Right renal pelvis (tissue), 4 donors: ENCODE measurements at places on chromosomes 2 and 18.

DNA sequence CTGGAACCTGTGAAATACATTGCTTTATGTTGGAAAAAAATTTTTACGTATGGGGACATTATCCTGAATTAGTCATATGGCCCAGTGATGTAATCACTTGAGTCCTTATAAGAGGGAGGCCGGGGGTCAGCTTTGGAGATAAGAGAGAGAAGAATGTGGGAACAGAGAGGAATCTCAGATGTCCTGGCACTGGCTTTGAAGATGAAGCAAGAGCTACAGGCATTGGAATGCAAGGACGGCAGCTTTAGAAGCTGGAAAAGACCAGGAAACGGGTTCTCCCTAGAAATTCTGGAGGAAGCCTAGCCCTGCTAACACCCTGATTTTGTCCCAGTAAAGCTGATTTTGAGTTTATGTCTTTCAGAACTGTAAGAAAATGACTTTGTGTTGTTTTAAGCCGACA lies 1129.9 kb upstream of the GYPC start:
- no peak for DNase-seq

DNA sequence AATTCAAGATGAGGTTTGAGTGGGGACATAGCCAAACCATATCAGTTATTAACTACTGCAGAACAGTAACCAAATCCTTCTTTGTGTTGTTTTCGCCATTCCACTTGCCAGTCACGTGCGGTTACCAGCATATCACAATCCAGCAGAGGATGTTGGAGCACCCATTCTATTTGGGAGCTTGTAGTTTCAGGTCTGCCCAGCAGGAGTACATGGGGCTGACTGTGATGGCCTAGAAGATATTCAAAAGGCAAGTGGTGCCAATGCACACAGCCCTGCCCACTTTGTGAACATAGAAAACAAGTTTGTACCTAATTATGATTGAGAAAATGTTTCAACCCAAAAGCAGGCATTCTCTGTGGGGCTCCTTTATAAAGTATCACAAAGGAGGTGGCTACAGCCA lies 57.0 kb downstream of the ZNF519 start:
- DNase-seq = no peak

- DNase-seq = no peak
Observed at GRCh38 chr18:6269660-6270332, 144.9 kb downstream of the L3MBTL4 start.

DNA sequence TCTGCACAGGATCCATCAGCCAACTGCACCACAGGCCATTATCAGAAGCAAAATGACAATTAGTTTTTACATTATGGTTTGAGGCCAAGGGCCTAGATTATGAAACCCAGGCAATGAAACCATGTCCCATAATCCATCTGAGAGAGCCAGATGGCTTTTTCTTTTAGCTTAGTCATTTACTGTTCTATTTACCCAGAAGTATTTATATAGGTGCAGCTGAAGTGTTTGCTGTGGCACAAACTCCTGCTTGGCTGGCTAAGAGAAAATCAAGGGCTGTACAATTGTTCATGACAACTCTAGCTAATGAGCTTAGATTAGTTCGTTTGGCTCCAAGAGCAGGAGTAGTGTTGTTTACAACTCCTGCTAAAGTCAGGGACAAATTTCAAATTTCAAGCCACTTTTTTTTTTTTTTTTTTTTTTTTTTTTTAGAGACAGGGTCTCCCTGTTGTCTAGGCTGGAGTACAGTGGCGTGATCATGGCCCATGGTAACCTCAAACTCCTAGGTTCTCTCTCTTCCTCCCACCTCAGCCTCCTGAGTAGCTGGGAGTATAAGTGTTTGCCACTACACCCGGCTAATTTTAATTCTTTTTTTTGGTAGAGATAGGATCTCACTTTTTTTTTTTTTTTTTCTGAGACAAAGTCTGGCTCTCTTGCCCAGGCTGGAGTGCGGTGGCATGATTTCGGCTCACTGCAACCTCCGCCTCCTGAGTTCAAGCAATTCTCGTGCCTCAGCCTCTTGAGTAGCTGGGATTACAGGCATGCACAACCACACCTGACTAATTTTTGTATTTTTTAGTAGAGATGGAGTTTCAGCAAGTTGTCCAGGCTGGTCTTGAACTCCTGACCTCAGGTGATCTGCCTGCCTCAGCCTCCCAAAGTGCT lies 18.4 kb upstream of the REV1 start:
- DNase-seq = no peak

DNA sequence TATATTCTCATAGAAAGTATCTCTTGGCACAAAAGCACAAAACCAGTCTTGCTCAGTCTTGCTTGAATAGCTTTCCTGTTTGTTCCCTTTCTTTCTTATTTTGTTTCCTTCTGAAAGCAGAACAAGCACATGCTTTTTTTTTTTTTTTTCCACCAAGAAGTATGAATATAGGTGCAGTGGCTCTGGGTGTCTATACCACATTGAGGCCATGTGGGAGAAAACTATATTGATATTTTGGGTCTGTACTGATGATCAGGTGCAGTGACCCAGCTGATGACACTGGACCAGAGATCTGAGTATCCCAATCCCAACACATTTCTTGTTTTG lies 28.7 kb downstream of the GEMIN6 start:
- DNase-seq = no peak

DNA sequence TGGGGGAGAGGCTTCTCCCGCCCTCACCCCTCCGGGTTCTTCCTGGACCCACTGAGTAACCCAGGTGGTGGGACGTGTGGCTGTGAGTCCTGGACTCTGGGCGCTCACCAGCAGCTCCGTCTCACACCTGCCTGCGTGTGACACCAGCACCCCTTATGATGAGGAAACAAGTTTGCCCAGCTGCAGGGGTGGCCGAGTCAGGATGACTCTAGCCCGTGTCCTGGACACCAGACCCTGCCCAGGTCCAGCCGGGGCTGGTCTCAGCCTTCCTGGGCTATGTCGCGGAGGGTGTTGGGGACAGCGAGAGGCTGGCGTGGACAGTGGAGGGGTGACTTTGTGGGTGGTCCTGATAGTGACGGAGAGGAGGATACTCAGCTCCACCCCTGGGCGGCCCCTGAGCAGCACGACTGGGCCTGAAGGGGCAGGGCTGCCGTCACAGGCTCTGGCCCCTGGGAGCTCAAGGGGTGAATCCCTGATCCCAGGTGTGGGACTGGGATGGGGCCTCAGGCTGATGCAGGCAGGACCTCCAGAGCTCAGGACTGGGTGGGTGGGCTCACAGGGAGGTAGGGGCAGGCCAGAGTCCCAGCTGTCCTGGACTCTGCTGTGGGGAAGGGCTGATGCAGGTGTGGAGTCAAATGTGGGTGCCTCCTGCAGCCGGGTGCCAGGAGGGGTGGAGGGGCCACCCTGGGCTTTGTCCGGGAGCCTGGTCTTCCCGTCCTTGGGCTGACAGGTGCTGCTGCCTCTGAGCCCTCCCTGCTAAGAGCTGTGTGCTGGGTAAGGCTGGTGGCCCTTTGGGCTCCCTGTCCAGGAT lies 3.7 kb downstream of the GPR35 start:
- DNase-seq = no peak
